NCI-H446 treated with DMSO at 0.1 percent for 48 hours (cell line): ENCODE measurements at places on chromosomes 2 and 18.

DNA sequence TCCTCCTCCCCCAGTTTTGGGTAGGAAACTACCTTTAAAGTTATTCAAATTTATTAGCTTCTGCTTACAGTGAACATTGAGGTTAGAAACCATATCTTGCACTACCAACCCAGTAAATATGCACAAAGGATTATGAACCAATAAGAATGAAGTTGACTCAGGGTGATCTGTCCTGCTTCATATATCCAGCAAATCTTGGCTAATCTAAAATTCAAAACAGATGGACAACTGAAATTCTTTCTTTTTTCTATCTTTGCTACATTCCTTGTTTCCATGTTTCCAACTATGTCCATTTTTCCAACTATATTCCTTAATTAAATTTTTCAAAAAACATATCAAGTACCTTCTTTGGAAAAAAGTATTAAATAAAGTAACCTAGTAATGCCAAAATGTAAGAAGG lies 149.3 kb downstream of the FAM124B start:
- DNase-seq: no peak

DNA sequence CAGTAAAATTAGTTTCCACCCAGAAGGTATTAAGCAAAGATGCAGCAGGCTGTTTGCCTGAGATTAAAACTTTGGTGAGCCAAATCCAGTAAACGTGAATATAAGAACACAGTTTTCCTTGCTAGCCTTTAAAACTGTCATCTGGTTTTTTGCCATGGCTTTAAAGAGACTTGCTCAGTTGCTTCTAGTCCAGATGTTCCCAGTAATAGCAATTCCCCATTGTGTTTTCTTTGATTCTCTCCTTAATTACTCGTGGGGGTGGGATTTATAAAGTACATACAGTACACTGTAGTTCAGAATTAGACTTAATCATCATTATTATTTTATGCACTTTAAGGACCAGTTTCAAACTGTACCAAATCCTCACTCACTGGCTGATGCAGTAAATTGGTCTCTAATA lies 303.5 kb upstream of the ZNF804A start:
- DNase-seq: no peak

- DNase-seq: no peak
Observed at GRCh38 chr2:237739101-237739500, 59.5 kb upstream of the RBM44 start.

GRCh38 chr2:6967301-6967700 lies 50.1 kb downstream of the RNF144A start:
- no peak for DNase-seq

- DNase-seq: no peak
Observed at GRCh38 chr2:126408671-126409070, 247.3 kb upstream of the GYPC start.

- no peak for DNase-seq
Observed at GRCh38 chr18:60693426-60693825, 320.9 kb upstream of the MC4R start.

- DNase-seq: no peak
Observed at GRCh38 chr2:238398577-238398976, 28.1 kb upstream of the ASB1 start.

GRCh38 chr2:99597616-99598015 lies 107.8 kb upstream of the REV1 start:
- DNase-seq: no peak
